ENCODE measurements at places on chromosomes 7 and 10.

GRCh38 chr10:57562211-57562610, 705.5 kb downstream of the IPMK start:
- no peak for DNase-seq

DNA sequence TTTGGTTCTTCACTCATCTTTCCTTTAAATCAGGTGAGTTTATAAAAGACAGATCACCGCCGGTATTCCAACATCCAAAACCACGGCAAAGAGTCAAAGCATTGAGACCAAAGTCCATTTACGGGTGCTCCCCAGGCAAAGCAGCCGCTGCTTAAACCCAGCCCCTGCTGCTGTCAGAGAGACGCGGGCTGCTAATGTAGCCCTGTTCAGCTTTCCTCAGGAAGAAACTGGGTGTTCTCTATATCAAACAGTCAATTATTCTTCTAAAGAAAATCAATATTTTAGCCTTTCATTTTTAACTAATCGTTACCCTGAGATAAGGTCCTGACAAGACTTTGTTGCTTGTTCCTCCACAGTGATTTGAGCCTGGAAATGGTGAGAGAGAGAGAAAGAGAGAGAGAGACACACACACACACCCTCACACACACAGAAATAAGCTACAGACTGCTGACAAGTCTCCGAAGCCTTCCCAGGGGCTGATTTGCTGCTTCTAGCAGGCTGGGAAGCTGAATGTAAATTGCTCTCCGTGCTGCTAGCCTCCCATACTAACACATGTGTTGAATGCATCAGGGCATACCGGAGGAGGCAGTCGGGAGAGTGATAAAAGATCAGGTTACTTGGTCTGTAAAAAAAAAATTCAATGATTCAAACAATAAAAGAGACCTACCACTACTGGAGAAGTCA, 183.0 kb upstream of the ANK3 start:
- peak; percentile 18 for DNase-seq

DNA sequence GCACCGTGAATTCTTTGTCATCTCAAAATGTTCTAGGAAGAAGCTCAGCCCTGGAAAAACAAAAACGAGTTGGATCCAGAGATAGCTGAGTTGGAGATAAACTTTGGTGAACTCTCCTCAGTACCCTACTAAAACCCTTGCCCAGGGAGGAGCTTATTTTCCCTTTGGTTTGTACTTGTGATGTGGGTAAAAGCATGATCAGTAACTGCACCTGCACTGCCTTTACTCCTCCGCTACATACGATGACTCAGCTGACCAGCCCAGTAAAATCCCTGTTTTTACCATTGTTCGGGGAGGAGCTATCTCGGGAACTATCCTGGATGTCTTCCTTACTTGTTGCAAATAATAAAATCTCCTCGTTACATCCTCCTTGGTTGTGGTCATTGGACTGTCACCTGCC, 359.3 kb downstream of the SH2D4B start:
- no peak for DNase-seq

- DNase-seq = no peak
These were observed 94.8 kb downstream of the ITIH5 start for GRCh38 chr10:7571981-7572380.

- no peak for DNase-seq
These were observed 470.1 kb upstream of the NRP1 start for GRCh38 chr10:33804584-33804983.

DNA sequence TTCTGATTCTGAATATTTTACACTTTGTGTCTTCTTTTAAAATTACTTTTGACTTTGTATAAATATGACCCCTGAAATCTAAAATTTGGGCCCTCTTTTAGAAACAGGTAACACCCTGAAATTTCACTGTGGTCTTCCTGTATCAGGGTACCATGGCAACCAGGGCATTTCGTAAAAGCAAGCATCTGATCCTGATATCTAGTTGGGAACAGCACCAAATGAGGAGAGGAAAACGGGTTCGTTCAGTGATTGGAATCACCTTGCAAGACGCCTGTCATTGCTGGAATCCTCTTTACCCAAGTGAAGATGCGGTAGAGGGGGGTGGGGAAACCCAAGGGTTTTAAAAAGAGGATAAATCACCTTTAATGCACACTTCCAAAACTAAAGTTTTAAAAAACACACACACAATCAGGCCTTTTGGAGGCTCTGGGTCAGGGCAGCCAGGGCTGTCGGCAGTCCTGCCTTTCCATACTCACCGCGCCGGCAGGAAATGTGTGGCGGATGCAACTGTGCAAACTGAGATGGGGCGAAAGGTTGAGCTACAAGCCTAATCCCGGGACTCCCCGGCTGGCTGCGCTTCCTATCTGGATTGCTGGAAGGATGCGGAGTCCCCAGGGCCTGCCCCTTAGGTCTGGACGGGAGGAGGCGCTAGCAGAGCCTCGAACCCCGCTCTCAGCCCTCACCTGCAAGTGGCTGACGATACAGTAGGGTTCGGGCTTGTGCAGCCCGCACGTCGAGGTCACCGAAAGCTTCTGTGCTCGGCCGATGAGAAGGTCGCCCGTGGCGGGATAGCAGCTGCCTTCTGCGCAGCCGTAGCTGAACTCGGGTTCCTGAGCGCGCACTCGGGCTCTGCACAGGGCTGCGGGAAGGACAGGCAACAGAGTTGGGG, 1.8 kb downstream of the LAMB1 start:
- DNase-seq = peak; percentile 78

DNA sequence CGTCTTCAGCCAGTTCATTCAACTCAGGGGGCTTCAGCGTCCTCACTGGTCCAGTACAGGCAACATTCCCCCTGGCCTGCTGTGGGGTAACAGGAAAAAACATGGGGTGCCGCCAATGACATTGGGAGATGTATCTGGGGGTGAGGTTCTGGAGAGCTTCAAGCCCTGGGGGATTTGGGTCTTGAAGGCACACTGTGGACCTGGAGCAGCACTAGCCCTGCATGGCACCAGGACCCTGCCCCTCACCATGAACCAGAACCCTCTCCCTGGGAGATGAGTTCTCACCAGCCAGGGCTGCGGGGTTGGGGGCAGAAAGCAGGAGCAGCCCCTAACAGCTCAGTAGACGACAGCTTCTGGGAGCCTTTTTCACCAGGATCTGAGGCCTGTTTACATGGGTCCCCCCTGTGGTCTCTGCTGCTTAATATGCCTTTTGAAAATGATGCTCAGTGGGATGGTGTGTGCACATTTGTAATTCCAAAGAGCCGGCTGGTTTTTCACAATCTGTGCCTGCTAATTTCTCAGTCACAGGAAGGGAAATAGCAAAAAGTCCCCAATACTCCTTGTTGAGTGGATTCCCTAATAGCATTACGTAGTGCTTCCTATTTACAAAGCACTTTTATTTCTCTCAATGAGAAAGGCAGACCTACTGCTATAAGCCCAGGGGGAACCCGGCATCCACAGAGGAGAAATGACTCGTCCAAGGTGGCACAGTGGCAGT, 509.5 kb downstream of the RPS24 start:
- no peak for DNase-seq

- peak; percentile 83 for DNase-seq
These were observed 58.8 kb downstream of the PARP12 start for GRCh38 chr7:140003913-140004382.

DNA sequence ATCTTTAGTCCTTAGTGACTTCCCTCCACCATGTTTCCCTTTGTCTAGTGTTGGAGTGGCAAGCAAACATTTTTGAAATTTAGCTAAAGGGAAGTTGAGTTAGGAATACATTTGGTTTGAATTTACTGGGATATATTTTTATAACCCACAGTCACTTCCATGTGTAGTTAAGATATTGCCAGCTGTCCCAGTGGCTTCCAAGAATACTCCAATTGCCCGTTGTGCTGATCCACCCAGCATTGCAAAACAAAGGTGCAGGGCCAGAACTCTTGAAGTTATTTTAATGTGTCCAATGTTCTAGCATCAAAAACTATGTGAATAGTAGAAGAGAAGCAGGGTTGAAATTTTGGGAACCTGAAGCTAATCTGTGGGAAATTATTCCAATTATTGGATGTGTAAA, 2.5 kb upstream of the P4HA1 start:
- DNase-seq = no peak

DNA sequence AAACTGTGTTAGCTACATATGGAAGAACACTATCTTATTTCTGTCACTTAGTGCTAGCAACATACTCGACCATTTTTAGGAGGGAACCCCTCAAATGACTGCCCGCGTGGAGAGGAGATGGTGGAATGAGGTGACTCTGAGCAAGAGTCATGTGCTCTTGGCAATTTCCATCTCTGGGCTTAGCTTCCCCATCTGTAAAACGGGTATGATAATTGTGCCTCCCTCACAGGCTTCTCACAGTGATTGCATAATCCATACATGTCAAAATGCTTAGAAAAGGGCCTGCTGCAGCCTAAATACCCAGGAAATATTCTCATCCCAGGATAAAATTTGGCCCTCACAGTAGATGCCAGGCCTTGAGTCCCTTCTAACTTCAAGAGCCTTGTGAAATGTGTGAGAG, 86.6 kb downstream of the WDFY4 start:
- DNase-seq = no peak

DNA sequence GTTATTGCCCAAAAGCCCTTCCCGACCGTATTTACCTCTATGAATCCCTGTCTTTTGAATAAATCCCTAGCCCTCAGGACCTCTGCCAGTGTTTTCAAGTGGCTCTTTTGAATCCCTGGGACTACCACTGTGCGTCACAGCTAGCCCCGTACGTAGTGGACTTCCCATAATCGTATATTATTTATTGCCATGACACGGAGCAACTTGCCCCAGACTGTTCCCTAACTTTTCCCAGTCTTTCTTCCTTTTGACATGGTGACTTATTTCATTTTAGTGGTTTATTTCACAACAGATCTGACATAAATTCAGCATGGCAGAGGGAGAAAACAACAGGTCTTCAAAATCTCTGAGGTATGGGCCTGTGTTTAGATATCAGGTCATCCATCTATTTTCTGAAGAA, 318.6 kb upstream of the KLF6 start:
- DNase-seq = no peak

GRCh38 chr7:87574630-87575029, 26.1 kb downstream of the ABCB1 start:
- DNase-seq = no peak

- DNase-seq = no peak
These were observed 155.4 kb downstream of the POU6F2 start for GRCh38 chr7:39133088-39133487.

DNA sequence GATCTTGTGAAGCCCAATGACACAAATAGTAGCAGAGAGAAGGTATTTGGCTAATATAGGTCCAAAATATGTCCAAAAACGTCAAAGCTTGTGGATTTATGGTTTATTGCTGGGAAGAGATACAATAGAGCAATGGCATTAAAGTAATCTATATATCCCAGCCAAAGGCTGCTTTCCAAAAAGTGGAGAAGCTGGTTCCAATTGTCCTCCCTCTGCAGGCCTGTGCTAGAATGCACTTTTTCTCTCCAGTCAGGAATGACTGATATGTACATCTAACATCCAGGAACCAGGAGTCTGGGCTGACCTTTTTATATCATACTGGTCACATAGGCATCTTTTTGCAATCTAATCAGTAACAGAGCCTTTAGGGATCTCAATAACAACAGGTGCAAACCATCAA, 167.1 kb upstream of the FAM3C start:
- DNase-seq = no peak

DNA sequence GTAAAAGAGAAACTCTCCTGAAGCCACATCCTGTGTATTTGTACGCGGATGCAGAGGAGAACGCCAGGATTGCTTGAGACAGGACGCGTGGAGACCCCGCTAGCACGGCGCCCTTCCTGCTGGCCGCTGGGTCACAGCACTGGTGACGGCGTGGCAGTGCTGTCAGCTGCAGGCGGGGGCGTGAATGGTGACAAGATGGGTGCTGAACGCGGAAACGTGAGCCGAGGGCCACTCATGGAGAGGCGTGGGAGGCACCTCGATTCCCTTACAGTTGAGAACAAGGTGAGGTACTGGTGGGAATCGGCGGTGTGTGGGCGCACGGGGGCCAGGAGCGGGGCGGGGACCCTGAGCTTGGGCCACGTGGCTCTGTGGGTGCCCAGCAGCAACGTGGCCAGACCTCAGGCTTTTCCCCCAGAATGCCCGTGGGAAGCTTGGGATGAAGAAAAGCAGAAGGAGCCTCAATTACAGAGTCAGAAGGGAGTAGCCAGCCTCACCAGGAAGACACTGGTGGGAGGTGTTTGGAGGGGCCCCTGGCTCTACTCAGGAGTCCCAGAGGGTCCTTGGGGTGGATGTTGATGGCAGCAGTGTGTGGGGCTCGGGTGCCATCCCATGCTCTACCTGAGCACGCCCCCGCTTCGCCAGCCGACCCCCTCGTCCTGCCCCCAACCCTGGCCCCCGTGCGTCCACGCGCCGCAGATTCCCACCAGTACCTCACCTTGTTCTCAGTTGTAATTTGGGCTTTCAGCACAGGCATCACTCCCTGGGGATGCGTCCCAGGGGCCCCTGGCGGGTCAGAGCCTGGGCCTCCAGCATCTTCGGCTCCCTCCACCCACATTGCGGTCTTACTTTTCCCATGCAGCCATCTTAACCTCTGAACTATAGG, 208.4 kb upstream of the TCERG1L start:
- DNase-seq = peak; percentile 46

DNA sequence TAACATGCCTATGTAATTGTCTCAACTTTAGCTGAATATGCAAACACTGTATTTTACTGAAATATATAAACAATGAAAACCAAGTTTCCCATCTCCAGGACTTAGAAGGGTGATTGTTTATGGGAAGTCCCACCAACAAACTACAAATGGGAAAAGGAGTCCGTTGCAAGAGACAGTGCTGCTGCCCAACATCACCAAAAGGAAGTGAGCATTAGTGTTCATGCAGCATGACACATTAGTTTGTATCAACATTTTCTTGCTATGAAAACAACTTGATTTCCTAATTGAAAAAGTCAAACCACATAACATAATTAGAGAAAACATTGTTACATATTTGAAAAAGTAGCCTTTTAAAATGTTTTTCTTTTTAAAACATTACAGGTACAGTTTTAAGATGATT, 138.5 kb downstream of the ZNF438 start:
- no peak for DNase-seq

- DNase-seq = no peak
These were observed 32.2 kb downstream of the SLC16A12 start for GRCh38 chr10:89503151-89503550.

GRCh38 chr7:80324032-80324431, 187.8 kb downstream of the GNAT3 start:
- no peak for DNase-seq

- DNase-seq = no peak
These were observed 3.2 kb downstream of the PPRC1 start for GRCh38 chr10:102135956-102136526.

- peak; percentile 23 for DNase-seq
These were observed 3.8 kb upstream of the DMTF1 start for GRCh38 chr7:87148332-87148955.

DNA sequence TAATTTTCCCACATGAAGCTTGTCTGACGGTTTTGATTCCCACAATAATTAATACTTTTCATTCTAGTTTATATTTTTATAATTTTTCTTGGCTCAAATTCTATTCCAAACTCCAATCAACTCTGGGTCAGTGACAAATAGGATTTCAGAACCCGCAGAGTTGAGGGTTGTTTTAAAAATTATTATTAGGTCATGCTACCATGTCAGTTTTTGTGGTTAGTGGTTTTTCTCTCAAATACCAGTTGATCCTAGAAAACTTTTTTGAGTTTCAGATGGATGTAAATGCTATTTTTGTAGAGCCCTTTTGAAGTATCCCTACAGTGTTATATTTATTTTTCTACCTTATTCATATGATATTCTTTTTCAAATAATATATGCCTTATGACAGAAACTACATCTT, 237.4 kb downstream of the SEMA3D start:
- DNase-seq = no peak

Measured in H7 (cell line).